ENCODE measurements at places on chromosomes 2 and 18.

GRCh38 chr2:206275312-206276055 is 1.0 kb downstream of the ZDBF2 start:
- DNase-seq: peak; percentile 78

- DNase-seq: peak; percentile 13
These were observed 243.8 kb downstream of the TSN start for GRCh38 chr2:121999264-121999663.

DNA sequence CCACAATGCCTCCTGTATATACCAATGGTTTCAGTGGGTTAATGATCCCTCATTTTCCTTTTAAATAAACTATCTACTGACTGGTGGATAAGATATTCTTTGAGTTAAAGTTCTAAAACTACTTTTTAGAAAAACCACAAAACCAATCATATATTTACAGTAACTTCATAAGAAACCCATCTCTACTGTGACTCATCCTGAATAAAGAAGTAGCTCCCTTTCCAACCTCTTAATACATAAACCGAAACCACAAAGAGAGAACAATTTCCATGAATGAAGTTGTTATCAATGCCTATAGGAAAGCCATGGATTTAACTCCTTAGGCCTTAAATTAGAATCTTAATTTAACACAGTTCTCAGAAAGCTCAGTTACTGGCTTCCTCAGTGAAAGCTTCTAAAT is 227.0 kb upstream of the SMAD7 start:
- no peak for DNase-seq

GRCh38 chr2:224925061-224925809 is 117.0 kb downstream of the DOCK10 start:
- DNase-seq: no peak

DNA sequence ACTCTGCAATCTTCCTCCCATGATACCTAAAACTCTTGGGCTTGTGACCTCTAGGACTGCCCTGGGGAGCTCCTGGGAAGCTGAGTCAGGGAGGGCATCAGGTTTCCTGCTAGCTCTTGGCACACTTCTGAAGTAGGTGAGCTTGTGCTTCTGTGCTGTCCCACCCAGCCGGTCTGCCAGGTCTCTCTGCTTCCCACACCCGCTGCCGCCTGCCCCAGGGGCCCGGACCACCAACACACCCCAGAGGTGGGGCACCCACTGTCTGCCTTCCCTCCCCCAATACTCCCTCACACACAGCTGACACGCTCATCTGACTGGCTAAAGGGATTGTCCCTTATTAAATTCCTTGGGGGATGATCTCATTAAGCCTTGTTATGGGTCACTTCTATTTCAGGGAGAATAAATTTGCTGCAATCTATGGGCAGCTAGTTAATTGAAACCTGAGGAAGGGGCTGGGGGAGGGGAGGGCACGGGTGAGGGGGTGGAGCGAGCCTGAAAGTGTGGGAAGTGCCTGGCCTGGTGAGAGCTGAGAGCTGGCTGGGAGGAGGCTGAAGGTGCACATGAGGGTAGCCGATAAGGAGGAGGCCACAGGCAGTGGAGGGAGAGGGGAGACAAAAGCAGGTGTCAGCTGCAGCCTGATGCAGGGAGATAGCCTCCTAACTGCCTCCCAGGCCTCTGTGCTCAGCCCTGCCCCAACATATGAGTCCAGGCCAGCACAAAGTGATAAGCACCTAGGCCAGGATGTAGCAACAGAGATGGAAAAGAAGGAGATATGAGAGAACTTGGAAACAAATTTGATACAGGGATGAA is 48.8 kb downstream of the HAUS1 start:
- peak; percentile 35 for DNase-seq

DNA sequence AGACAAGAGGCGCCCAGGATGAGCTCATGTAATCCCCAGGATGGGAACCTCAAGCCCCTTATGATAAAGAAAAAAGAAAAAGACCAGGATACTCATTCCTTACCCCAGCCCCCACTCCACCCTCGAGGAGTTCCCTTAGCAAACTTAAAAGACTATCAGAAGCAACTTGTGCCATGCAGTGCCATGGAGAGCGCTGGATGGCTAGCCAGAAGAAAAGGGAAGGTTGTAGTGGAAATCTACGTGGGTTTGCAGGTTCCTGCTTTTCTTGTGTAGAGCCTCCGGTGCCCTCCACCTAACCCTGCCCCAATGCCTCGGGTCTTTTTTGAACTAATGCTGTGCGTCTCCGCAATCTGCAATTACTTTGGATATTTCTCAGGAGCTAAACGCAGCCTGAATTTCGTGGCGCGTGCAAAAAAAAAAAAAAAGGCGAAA is 16.2 kb upstream of the BCL11A start:
- no peak for DNase-seq

DNA sequence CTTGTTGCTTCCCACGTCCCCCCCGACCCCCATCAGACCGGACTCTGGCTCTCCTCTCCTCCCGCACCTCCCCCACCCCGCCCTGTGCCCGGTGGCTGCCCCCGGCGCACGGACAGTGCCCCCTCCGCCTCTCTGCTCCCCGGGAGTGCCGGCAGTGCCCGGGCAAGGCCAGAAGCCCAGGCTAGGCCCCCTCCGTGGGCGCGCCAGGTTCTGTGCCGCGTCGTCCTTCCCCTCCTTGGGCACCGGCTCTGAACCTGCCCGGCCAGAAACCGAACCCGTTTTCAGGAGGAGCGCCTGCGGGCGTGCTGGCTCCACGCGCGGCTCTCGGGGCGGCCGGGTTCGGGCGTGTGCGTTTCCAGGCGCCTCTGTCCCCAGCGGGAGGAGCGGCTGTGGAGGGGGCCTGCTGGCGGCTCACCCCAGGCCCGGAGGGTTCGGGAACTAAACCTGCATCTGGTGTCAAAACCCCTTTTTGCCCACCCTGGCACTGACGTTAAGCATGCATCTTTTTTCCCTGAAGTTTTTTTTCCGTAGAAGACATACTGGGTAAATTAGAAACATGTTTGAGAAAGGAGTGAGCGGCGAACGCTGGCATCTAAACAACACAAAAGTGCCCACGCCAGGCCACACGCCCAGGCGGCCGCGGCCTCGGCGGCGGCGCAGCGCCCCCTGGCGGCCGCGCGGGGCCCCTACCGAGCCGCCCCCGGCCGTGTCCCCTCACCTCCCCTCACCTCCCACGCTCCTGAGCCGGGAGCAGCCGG is 123.9 kb upstream of the SLC1A4 start:
- DNase-seq: peak; percentile 64

- DNase-seq: no peak
These were observed 5.8 kb upstream of the CTDSP1 start for GRCh38 chr2:218393750-218394290.

- DNase-seq: no peak
These were observed 28.6 kb upstream of the TRIB2 start for GRCh38 chr2:12688091-12688490.

GRCh38 chr2:188984065-188984491 is 9.9 kb downstream of the COL3A1 start:
- no peak for DNase-seq

GRCh38 chr2:127490283-127490682 is 36.0 kb downstream of the IWS1 start:
- no peak for DNase-seq

GRCh38 chr2:231413921-231414476 is 18.5 kb downstream of the B3GNT7 start:
- no peak for DNase-seq

DNA sequence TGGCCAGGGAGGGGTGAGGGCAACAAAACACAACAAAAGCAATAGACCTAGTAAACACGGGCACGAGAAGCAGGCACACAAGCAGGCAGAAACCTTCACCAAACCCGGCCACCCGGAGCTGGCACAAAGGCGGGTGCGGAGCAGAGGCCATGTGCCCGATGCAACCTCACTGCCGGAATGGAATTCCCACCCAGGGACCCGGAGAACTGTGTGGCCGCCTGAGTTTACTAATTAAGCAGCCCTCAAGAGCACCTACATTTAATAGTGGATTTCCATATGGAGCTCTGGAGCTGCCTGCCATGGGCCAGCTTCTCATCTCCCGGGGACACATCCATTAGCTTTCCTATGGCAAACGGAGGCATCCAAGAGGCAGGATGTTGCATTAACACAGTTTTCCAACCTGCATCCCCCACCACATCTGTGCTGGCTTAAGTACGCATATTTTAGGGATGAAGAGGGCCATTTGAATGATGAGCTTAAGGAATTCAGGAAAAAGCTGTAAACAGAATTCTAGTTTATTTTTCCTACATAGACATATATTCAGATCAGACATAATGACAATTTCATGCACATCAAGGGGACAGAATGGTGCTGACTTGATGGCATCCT is 104.5 kb upstream of the SMIM21 start:
- DNase-seq: no peak

- peak; percentile 88 for DNase-seq
These were observed 58.4 kb upstream of the DNMT3A start for GRCh38 chr2:25400169-25400568.

All from NCI-H2171 treated with DMSO at 0.1 percent for 48 hours (cell line).